ENCODE measurements at places on chromosomes 16 and 17.

- DNase-seq = no peak
Observed at GRCh38 chr17:43627653-43628052, 34.1 kb downstream of the MEOX1 start.

GRCh38 chr17:82297280-82297713, 20.1 kb downstream of the CD7 start:
- DNase-seq = no peak

DNA sequence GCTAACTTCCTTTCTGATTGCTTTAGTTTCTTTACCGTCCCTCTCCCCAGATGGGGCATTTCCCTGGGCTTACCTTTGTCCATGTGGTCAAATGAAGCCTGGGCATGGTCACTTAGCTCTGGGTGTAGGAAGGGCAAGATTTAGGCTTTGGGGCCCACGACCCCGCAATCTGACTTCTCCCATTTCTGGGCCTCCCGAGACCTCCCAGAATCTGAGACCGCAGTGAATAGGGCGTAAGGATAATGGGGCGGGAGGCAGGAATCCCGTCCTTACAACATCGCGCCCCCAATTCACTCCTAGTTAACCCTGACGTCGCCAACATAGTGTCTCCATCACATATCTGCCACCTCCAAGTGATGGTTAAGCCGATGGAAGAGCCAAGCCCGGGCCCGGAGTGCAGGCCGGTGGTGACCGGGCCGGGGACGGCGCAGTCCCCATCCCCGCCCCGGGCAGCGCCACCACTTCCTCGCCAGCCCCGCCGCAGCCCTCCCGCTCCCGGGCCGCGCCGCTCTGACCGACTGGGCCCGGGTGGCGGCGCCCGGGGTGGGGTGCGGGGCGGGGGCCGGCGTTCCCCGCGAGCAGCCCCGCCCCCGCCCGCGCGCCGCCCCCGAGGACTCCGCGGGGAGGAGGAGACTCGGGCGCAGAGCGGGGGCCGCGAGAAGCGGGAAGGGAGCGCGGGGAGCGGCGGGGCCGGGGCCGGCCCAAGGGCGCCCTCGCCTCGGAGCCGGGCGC, at the start of gene RHBDL3:
Gene RHBDL3, plus strand, starts transcription at position 641 of the 732 bp plus-strand sequence. CDS start 358 bp downstream, outside the sequence.
- DNase-seq = peak; percentile 38

- no peak for DNase-seq
Observed at GRCh38 chr16:67746846-67747245, 27.7 kb upstream of the GFOD2 start.

GRCh38 chr16:4792951-4793513, 2.1 kb upstream of the SMIM22 start:
- DNase-seq = no peak

Measured in NCI-H1417 (cell line).